ENCODE measurements at places on chromosomes 5 and 9.

DNA sequence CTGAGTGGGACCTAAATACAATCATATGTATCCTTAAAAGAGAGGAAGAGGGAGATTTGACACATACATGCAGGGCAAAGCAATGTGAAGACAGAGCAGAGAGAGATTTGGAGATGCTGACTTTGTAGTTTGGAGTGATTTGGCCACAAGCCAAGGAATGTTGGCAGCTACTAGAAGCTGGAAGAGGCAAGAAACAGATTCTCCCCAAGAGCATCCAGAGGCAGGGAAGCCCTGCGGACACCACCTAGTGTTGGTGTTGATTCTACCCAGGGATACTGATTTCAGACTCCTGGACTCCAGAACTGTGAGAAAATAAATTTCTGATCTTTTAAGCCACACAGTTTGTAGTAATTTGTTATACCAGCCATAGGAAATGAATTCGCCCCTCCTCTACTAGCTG is 64.9 kb upstream of the OSMR start:
- no peaks in the 10 kb centered on the region for H3K27me3 ChIP-seq
- H3K36me3 ChIP-seq: no peaks in the 10 kb centered on the region
- no peak overlapping the region for H3K27ac ChIP-seq
- no peaks in the 10 kb centered on the region for H3K4me1 ChIP-seq

DNA sequence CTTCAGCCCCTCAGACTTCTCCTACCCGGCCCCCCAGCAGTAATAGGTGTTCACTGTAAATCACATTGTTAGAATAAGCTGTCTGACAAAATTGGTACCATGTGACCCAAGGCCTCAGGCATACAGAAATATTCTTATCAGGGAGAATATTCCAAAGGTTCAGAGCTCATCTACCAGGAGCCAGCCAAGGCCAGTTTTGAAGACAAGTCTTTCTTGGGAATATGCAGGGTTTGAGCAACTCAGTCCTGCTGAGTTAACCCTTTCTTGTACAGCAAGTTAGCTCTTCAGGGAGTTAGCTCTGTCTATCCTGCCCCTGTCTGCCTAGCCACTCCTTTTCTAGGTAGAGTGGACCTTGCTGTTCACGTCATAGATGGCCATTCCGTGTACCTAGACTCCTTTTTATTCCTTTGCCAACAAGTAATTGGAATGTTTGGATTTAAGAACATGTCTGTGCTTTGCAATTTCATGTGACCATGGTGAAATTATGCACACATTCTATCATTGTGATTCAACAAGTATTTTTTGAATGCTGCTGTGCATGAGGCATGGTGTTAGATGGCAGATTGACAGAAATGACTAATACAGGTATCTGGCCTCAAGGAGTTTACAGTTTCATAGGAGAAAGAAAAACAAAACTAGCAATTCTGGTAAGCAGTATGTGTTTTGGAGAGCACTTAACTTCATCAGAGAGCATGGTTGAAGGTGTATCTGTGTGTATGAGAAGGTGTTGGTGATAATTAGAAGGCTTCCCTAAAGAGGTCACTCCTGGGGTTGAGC is 22.6 kb downstream of the TGFBR1 start:
- DNase-seq: no peak
- H3K4me1 ChIP-seq: peaks cover 3% of the 10 kb centered on the region
- H3K27me3 ChIP-seq: no peaks in the 10 kb centered on the region
- H3K4me3 ChIP-seq: no peak overlapping the region
- no peak overlapping the region for H3K27ac ChIP-seq

GRCh38 chr5:165232509-165233028 is 1727.2 kb downstream of the MAT2B start:
- peaks cover 2% of the 10 kb centered on the region for H3K4me1 ChIP-seq
- DNase-seq: no peak
- peaks cover 13% of the 10 kb centered on the region for H3K36me3 ChIP-seq
- peak overlapping the region; percentile 93 for H3K27ac ChIP-seq
- no peaks in the 10 kb centered on the region for H3K27me3 ChIP-seq

GRCh38 chr9:87346061-87346665 is 151.5 kb upstream of the DAPK1 start:
- no peak overlapping the region for H3K4me3 ChIP-seq
- H3K4me1 ChIP-seq: no peaks in the 10 kb centered on the region
- DNase-seq: no peak

DNA sequence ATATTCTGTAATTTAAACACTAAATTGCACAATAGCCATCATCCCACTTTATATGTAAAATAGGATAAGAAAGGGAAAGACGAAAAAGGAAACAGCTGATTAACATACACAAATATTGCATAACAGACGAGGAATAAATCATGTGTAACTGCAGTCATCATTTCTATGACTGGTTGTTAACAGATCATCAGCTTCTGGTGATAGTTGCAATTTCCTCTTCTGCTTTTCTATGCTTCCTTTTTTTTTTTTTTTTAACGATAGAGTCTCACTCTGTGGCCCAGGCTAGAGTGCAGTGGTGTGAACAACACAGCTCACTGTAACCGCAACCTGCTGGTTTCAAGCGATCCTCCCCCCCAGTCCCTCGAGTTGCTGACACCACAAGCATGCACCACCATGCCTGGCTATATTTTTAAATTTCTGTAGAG is 22.5 kb upstream of the JAKMIP2 start:
- no peak for DNase-seq
- H3K36me3 ChIP-seq: no peaks in the 10 kb centered on the region
- peaks cover 3% of the 10 kb centered on the region for H3K4me1 ChIP-seq
- no peak overlapping the region for H3K4me3 ChIP-seq
- no peaks in the 10 kb centered on the region for H3K27me3 ChIP-seq
- no peak overlapping the region for H3K27ac ChIP-seq

DNA sequence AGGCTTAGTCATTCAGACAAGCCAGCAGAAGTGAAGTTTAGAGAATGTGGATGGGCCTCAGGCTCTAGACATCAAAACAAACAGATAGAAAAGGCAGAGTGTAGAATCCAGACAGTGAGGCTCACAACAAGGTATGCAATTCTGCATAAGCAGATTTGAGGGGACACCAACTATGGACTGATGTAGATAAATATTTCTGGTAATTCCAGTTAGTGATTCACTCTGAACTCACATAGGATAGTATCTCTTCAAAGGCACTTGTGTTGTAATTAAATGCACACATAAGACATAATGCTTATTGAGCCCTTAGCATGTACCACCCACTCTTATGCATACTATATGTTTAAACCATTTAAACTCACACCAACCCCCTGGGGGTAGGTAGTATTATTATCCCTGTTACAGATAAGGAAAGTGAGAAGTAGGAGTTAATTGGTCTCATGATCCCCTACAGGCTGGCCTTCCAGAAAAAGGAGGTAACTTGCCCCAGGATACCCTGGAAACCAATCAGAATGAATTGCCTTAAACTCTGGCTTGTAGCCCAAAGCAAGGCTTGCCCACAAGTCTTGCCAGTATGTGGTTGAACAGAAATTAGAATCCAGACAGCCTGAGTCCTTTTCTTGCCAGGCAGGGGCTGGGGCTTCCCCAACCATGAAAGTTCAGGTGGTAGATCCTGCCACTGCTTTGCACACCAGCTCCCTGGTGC is 39.5 kb upstream of the HSPB3 start:
- H3K4me1 ChIP-seq: 0 out of 2 replicates have a peak, but pooled peaks cover 3% of the 10 kb centered on the region
- no peak for DNase-seq
- H3K27me3 ChIP-seq: no peaks in the 10 kb centered on the region
- H3K27ac ChIP-seq: no peak overlapping the region
- H3K36me3 ChIP-seq: no peaks in the 10 kb centered on the region
- H3K4me3 ChIP-seq: no peak overlapping the region

- no peak overlapping the region for H3K4me3 ChIP-seq
- H3K27ac ChIP-seq: no peak overlapping the region
- no peak for DNase-seq
Measured at GRCh38 chr5:15797116-15797515, 297.1 kb downstream of the FBXL7 start.

- DNase-seq: no peak
- H3K27ac ChIP-seq: no peak overlapping the region
- no peak overlapping the region for H3K4me3 ChIP-seq
- no peaks in the 10 kb centered on the region for H3K27me3 ChIP-seq
- no peaks in the 10 kb centered on the region for H3K4me1 ChIP-seq
- H3K36me3 ChIP-seq: no peaks in the 10 kb centered on the region
Measured at GRCh38 chr5:73820326-73820725, 194.3 kb downstream of the ARHGEF28 start.

- H3K4me3 ChIP-seq: no peak overlapping the region
- DNase-seq: no peak
- H3K4me1 ChIP-seq: no peaks in the 10 kb centered on the region
Measured at GRCh38 chr5:96601200-96601599, 61.0 kb upstream of the CAST start.
